ENCODE measurements at places on chromosomes 2 and 18.

- DNase-seq, result no peak
Measured at GRCh38 chr2:196875414-196875813, 51.1 kb downstream of the PGAP1 start.

DNA sequence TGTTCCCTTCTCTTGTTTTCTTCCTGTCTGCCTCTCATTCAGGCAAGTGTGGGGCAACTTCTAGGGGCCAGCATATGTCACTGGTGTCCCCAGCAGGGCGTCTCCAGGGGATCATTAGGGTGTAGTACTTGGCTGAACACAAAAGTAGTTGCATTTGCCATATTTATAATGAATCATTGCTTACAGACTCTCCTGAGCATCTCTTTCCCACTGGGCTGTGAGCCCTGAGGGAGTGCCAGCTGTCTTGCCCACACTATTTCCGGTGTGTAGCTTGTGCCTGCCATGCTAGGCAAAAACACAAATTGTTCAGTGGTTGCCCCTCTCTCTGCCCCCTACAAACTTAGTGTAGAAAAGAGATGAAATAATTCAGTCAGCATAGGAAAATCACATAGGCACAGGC, 40.8 kb upstream of the SCLY start:
- DNase-seq, result no peak

DNA sequence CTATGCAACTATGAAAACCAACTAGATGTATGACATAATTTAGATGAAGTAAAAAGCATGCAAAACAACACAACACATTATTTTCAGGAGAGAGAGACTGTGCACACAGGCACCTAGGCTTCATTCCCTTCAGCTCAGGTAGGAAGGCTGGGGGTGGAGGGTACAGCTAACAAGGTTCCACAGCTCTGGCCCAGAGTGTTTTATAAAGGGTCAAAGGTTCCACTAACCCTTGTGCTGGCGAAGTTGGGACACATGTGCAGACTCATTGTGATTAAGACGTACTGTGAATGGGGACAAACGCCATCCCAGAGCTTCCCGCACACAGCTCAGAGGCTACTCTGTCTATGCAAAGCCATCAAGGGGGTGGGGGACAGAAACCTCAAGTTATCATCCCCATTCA, 19.1 kb downstream of the CCDC93 start:
- no peak for DNase-seq

- no peak for DNase-seq
Measured at GRCh38 chr2:218402911-218403411, 3.3 kb downstream of the CTDSP1 start.

GRCh38 chr18:45775743-45776142, 49.7 kb upstream of the SIGLEC15 start:
- DNase-seq, result no peak

GRCh38 chr2:202944816-202945215, 32.7 kb downstream of the CARF start:
- DNase-seq, result no peak

DNA sequence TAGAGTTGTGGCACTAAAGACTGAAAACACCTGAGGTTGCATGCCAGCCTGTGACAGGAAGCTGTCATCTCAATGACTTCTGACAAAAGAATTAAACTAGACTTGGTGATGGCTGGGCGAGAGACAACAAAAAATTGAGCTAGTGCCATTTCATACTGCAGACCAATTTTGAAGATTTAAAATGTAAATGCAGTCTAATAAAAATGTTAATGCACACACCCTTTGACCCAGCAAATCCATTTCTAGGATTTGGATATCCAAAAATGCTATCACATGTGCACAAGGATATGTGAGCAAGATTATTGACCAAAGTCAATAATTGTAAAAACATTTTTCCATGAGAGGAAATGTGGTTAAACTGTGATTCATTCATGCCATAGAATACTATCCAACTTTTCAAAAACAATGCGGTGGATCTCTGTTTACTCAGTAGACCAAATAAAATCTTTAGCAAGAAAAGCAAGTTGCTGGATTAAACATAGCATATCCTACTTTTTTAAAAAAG, 5.6 kb downstream of the FBXO36 start:
- no peak for DNase-seq

DNA sequence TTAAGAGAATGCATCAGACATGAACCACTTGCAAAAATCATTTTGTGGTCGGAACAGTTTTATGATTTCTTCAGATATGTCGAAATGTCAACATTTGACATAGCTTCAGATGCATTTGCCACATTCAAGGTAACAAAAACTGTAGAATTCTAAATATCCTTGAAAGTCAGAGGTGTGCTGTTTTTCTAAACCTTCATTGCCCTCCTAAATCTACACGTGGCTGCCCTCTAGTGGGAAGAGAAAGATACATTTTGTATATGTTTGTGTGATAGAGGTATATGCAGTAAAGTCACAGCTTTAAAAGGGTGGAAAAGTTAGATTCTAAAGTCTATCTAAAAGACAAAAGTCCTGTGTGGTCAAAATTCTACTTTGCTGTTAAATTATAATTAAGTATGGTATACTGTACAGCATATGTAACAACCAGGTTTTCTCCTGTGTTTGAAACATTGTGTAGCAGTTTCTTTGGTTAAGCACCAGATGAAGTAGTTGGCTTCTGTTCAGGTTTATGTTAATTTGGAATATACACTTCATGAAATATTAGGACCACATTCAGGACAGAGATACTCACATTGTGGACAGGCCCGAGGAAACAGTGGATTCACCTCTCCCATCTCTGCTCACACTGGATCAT, 65.9 kb upstream of the ITM2C start:
- DNase-seq, result peak; percentile 70

DNA sequence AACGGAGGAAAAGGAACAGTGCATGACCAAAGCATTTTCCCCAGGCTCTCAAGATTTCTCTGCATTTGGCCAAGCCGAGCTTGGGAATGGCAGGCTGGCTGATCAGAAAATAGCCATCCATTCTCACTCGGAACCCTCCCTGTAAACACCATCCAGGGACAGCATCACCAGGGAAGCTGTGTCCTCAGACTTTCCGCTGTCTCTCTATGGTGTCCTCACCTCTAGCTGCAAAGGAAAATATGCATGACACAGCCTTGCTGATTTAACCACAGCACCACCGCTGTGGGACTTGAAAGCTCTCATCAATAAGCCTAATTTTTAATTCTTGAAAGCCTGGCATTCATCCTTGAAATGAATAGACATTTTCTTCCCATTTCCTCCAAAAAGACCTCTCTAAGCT, 311.7 kb downstream of the EIPR1 start:
- DNase-seq, result no peak

- no peak for DNase-seq
Measured at GRCh38 chr2:86570059-86570458, 6.8 kb upstream of the CHMP3 start.

DNA sequence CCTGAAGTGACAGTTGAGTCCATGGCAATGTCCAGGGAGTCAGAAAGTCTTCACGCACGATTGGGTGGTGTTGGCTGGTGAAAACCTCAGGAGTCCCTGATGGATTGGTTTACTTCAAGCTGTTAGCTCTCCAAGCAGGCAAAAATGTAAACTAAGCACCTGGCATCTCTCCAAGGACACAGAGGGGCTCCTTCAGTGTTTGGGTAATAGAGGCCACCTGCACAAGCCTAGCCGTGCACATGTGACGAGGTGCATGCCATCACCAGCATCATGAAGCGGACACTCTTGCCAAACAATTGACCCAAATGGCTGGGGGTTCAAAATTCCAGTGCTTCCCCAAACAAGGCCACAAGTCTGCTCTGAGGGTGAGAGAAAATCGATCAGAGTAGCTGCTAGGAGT, 104.7 kb upstream of the CD302 start:
- DNase-seq, result no peak

DNA sequence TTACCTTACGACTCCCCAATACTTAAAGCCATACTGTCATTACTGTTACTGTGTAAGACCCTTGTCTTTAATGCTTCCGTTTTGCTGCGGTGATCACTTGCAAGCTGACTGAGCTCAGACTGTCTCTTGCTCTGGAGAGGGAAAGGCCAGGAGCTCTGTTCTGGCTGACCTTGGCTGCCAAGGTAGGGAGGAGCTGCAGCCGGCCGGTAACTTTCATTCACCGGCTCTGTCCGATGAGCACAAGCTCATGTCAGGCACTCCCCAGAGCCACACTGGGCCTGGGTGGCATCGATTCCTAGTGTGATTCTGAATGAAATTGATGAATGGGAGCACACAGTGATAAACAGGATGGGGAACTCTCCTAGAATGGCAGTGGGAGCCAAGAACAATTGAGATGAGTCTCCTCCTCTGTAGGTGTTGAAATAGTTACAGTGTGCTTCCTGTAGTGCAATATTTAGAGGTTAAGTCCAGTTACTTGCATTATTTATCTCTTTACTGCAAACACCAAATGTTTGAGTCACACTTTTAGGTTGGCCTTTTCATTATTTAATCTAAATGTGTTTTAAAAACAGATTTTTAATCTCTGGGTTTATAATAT, 100.9 kb downstream of the ATP9B start:
- DNase-seq, result no peak

GRCh38 chr2:16882706-16883105, 217.1 kb upstream of the CYRIA start:
- no peak for DNase-seq

GRCh38 chr2:202510911-202511310, 123.9 kb upstream of the FAM117B start:
- DNase-seq, result no peak

DNA sequence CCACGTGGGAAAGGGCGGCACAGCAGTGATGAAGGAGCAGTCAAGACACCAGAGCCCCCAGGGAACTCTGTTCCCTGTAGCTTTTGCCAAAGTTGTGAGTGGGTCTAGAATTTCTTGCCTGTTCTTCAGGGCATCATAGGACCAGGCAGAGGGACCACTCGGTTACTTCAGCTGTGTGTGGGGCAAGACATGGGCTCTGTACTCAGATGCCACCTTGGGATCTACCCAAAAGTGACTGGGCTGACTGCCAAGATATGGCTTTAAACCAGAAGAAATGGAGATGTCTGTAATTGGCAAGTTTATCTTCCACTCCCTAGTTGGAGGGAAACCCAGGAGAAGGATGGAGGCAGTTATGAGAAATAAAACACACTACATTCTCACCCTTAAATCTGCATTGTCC, 29.6 kb downstream of the KCNF1 start:
- no peak for DNase-seq

DNA sequence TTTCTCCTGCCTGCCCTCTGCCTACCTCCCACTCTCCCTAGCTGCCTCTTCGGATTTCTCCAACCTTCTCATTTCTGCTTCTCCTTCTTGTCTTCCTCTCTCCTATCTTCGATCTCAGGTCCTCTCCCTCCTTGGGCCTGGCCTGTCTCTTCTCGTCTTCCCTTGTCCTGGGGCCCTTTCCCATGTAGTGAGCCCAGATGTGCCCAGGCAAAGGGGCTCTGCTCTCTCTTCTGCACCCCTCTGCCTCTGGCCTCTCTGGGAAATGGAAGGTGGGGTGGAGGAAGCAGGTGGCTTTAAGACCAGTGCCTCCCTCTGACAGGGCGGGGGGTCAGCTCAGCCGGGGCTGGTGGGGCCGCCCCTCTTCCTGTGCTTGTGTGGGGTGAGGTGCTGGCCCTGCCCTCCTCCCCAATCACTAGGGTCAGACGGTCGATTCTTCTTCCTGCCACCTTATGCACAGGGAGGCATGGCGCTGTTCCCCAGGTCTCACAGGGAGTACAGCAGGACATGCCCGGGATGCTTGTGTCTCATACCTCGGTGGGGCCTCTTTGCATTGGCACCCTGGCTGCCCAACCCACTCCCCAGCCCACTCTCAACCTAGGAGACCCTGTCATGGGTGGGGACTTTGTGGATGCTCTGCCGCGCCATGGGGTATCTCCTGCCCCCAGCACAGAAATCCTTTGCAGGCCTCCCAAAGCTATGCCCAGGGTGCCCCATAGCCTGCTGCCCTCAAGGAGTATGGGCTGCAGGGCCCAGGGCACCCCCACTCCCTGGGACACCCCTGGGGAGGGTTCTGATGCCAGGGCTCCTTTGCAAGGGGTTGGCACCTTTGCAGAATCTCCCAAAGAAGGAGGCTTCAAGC, 213.8 kb upstream of the HAAO start:
- no peak for DNase-seq

DNA sequence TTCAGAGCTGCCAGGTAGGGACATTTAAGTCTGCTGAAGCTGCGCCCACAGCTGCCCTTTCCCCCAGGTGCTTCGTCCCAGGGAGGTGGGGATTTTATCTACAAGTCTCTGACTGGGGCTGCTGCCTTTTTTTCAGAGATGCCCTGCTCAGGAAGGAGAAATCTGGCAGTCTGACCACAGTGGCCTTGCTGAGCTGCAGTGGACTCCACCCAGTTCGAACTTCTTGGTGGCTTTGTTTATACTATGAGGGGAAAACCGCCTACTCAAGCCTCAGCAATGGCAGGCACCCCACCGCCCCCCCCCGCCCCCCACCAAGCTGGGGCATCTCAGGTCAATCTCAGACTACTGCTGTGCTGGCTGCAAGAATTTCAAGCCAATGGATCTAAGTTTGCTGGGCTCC, 458.1 kb upstream of the RAB12 start:
- no peak for DNase-seq

DNA sequence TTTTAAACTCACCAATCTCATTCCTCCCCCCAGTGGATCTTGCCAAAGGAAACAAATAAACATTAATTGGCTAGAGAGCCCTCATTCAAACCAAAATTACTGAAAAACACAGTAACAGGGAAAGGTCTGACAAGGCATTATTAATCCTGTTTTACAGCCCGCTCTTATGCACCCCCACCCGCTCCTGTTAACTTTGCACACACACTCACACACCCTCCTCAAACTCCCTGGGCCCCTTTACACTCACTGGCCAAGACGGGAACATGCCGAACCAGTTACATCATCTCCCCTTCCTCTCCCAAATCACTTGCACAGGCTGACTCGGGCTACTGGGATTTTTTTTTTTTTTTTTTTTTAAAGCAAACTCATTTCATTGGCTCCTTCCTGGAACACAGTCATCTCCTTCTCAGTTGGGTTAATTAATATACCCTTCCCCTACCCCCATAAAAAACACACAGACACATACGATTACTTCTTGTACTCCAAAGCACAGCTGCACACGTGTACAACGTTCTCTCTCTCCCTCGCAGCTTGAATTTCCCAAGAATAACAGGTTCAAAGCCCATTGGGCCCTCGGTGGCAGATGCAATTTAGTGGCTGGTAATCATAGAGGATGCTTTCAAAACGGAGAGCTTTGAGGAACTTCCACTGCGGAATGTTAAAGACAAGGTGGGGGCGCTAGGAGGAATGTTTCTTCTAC, 31.8 kb downstream of the KLF7 start:
- DNase-seq, result no peak

- DNase-seq, result no peak
Measured at GRCh38 chr2:112151701-112152440, 13.7 kb downstream of the FBLN7 start.

GRCh38 chr18:79988451-79989194, at the start of gene TXNL4A:
Gene TXNL4A (minus strand): TSS chr18:79988563. CDS start chr18:79988392, 171 bp downstream.
- peak; percentile 86 for DNase-seq

DNA sequence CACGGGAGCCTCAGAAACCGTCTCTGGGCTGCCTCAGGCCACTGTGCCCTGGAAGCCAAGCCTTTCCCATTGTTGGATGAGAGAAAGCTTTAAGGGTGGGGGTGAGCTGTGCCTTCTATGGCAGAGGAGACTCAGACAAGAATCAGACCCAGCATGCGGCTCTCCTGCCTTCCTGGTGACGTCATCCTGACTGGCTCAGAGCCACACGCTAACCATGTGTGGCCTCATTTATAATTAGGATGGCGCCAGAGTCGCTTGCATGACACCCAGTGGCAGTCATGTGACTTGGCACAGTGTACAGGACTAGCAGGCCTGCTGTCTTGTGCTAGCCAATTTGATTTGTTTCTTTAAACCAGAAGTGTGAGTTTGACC, 99.1 kb downstream of the SH3BP4 start:
- DNase-seq, result peak; percentile 27

GRCh38 chr18:35458677-35459441, 38.9 kb downstream of the INO80C start:
- DNase-seq, result no peak

- no peak for DNase-seq
Measured at GRCh38 chr2:43050866-43051265, 175.5 kb downstream of the ZFP36L2 start.
